ENCODE measurements at places on chromosomes 13 and 19.

- no peak for DNase-seq
Observed at GRCh38 chr19:31985001-31985605, 360.3 kb upstream of the ZNF507 start.

DNA sequence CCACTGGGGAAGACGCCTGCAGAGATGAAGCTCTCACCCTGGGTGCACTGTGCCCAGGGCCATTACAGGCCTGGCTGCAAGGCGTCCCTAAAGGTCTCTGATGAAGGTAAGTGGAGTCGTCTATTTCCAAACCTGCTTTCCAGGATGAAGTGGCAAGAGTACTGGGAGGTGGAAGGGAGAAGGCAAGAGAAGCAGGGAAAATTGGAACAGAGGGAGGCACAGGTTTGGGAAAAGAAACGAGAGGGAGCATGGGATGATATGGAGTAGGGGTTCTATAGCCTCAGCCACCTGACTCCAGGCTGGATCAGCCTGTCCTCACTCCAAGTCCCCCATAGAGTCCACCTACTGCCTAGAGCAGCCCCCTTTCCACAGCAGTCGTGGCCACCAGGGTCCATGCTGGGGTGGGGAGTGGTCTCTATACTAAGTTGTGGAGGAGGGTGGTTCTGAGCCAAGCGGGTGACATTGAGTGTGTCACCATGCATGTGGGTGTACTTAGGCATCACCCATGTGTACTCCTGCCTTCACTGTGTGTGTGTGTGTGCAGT is at the start of gene OR10H5:
OR10H5 (plus strand) TSS at position 51 of the 545 bp plus-strand sequence. CDS start 6,388 bp downstream, outside the sequence.
- no peak for DNase-seq

- DNase-seq: no peak
Observed at GRCh38 chr19:43720936-43721335, 5.1 kb downstream of the IRGC start.

GRCh38 chr13:95226050-95226449 is 75.2 kb downstream of the ABCC4 start:
- DNase-seq: no peak

DNA sequence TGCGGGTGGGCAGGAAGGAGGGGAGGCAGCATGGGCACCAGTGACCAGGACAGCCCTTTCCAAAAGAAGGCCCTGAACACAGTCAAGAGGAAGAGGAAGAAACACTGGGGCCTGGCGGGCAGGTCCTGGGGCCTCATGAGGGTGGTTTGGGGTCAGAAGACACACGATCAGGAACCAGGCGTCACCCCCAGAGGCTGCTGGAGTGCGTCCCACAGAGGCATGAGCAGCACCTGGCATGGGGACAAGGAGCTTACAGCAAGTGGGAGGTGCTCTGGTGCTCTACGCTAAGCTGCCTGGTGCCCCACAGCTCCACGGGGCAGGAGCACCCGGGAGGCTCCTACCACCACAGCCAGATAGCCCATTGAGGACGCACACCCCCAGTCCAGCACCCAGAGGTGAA is 20.0 kb downstream of the ELL start:
- no peak for DNase-seq

DNA sequence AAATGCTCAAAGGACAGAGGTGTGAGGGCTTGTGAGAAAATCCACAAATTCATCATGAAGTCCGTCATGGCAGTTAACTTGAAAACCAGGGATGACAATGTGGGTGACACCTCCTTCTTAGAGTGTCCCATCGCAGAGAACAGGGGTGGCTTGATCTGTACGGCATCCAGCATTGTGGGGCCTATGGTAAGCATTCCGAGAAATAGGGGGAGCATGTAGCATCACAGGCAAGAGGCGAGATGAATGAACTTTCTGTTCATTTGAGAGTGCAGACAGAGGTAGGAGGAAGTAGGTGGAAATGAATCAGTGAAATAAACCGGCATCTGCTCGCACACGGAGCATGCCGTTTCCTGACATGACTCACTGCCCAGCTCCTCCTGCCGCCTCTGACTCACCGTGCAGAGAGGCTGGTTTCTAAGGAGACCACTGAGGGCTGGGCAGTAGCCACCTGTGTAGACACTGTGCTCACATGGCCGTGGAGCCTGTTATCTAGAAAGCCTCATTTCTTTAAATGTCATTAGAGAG is 339.0 kb downstream of the RFC3 start:
- peak; percentile 2 for DNase-seq

GRCh38 chr13:44352202-44352601 is 21.4 kb upstream of the SERP2 start:
- no peak for DNase-seq

- DNase-seq: no peak
Observed at GRCh38 chr19:33693678-33694077, 71.9 kb downstream of the CHST8 start.

- DNase-seq: no peak
Observed at GRCh38 chr13:24066405-24067295, 93.9 kb upstream of the SPATA13 start.

DNA sequence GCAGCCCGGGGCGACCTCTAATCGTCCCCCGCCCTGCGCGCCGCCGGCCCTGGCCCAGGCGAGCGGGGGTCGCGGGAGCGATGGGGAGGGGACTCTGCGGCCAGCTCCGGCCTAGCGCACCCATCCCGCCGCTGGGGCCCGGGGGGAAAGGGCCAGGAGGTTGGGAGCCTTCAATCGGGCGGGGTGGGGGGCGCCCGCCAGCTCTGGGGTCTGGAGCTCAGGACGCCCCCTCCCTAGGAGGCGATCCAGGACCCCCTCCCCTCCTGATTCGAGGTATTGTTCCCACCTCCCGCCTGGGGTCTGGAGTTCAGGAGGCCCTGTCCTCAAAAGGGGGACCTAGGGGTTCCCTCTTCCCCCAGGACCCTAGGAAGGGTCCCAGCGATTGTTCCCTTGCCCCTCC is 430 bp downstream of the ZNF358 start:
- no peak for DNase-seq

GRCh38 chr13:55761986-55762385 is 1378.7 kb upstream of the PRR20A start:
- no peak for DNase-seq

GRCh38 chr13:92821324-92821723 is 405.3 kb upstream of the GPC6 start:
- DNase-seq: no peak

- DNase-seq: no peak
Observed at GRCh38 chr19:2848616-2849015, 7.3 kb downstream of the ZNF555 start.

DNA sequence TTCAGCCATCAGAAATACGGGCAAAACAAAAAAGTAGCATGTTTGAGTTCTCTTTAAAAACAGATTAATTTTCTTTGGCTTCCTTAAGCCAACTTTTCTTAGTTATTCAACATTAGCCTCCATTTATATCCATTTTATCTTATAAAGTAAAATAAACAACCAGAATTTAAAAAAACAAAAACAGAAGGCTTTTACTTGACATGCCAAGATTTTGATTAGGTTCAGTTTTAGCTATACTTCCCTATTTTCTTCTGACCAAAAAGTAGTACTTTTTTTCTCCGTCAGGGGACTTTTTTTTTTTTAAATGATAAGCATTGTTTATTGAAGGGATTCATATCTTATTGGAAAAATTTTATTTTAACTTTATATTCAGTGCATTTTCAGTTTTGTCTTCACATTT is 18.1 kb downstream of the RNASEH2B start:
- no peak for DNase-seq

DNA sequence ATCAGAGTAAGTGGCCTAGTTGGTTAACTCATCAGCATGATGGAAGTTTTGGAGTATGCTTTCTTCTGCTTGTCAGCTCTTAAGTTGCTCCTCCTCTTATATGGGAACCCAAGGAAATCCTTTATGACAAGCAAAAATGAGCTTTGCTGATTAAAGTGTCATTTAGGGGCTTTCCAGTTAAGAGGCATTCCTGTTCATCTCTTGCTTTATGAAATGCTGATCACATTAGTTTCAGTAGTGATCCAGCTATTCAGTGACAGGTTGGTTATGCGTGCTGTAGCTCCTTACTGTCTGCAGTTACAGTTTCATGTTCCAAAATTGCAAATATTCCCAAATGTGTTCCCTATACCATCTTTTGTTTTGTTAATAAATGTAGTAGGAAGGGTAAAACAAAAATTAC is 146.6 kb downstream of the CDK8 start:
- DNase-seq: no peak

GRCh38 chr19:54792814-54793213 is 10.6 kb upstream of the KIR2DL4 start:
- no peak for DNase-seq

DNA sequence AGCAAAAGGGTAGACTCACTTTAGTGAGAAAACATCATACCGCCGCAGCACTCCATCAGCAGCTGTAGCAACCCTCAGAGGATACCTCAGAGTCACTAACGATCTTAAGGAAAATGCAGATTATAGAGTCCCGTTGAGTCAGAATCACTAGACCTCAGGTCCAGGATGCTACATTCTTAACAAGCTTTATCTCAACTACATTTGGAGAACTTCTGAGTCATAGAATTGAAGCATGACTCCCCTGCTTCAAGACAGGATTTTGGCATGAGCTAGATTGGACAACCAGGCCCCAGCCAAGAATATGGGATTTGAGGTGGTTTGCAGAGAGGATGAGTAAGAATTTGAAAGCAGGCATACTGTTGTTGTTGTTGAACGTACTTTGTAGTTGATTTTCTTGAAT is 118.9 kb upstream of the UBL3 start:
- no peak for DNase-seq

DNA sequence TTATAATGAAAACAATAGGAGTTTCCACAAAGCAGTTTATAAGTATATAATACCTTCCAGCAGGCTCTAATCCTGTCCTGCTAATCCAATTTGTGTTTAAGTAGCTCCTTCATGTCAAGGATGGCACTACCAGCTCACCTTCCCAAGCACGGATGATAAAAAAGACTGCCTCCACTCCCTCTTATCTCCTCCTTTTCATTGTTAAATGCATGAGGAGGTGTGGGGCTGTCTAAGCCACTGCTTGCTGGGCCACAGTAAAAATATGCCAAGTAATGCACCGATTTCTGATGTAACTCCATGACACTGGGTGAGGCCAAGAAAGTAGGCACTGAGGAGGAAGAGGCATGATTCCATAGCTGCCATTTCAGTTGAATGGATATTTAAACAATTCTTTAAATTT is 193.1 kb downstream of the ZIC5 start:
- no peak for DNase-seq

DNA sequence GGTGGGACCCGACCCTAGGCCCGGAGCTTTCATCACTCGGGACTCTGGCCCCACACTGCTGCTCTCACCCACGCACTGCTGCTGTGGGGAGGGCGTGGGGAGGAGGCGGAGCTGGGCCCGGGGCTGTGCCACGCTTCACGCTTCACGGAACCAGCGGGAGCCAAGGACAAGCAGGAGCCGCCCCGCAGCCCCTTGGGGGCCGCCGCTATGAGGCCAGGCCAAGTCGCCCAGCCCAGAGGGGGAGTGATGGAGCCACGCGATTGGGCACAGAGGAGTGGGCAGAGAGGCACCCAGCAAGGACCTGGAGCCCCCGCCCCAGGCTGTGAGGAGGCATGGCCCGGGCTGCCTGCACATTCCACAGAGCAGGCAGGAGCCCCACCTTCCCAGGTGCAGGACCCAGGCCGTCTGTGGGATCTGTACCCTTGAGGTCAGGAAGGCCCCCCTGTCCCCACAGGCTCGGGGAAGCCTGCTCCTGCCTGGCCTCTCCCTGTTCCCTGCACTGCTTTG is 10.2 kb upstream of the SUPT20H start:
- no peak for DNase-seq

- DNase-seq: no peak
Observed at GRCh38 chr19:43470288-43470687, 4.9 kb upstream of the LYPD3 start.

GRCh38 chr19:15506074-15506571 is 2.2 kb upstream of the CYP4F22 start:
- DNase-seq: no peak

DNA sequence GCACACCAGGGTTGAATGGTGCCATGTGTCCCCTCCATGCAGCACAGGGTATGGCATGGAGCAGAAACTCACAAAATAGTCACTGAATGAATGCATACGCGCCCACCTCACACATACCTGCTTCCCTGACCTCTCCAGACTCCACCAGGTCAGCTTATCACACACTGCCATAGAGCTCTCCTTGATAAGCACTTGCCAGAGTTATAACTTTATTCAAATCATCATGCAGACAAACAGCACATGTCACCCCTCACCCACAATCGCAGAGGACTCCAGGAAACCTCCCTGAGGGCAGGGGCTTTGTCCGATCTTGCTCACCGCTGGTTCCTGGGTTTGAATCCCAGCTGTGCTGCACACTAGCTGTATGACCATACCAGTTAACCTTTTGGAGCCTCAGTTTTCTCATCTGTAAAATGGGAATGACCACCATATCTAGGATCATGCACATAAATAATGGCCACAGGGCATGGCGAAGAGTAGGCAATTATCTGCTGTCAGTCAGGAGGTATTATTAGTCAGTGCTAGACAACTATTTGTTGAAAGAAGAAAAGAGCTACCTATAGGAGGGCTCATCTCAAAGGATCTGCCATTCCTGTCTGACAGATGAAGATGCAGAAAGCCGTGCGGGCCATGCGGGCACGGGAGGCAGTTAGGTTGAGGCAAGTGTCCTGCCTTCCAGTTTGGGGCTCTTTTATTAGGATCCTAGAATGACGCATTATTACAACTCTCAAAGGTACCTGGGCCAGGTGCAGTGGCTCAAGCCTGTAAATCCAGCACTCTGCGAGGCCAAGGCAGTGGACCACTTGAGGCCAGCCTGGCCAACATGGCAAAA is 14.0 kb downstream of the XRCC1 start:
- DNase-seq: no peak

DNA sequence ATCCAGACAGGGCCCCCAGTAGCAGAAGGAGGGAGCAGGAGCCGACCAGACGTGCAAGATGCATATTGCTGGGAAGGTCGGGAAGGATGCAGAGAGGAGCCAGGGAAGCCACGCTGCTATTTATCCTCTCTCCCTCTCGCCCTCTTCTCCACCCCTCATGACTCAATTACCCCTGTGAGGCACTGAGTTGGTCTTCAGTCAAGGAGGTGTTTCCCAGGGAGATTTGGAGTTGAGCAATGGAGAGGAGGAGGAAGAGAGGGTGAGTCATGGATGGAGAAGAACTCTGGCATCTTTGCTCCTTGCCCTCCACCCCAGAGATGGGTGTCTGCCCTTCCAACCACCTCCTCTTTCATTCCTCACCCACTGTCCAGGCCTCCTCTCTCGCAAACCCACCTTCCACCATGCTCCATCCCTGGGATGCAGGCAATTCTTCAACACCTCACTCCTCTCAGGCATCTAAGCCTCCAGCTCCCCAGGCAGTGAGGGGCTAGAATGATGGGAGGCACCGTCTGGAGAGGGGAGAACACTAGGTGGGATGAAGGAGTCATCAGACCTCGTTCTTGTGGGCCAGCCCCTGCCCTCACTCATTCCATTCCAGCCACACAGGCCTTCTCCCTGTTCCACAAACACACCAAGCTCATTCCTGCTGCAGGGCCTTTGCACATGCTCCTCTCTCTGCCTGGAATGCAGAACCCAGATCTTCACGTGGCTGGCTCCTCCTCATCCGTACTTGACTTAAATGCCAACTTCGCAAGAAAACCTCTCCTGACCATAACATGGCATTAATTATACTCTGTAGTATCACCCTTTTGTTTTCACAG is at the start of gene SBSN:
SBSN (minus strand) TSS at position 94 of the 821 bp plus-strand sequence; CDS start at position 64, 30 bp downstream.
- DNase-seq: no peak

DNA sequence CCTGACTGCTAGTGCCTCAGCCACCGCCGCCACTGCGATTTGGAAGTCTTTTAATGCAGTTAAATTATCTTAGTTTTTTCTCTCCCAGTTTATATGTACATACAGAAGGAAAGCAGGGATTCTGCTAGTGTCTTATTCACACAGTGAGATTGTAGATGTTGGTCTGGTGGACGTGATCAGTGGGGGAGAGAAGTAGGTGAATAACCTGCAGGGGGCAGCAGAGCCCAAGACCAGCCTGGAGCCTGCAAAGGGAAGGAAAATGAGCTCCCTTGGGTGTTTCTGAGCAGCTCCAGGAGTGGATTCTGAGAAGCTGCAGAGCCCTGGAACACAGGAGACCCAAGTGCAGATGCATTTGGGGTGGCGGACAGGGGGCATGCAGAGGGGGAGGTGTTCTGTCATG is 26.3 kb downstream of the ZNF844 start:
- peak; percentile 70 for DNase-seq
